Right hindlimb (tissue), 1 donor: ENCODE measurements at places on chromosomes 16 and 17.

GRCh38 chr16:59108374-59108773 lies 374.3 kb upstream of the GOT2 start:
- DNase-seq: no peak

DNA sequence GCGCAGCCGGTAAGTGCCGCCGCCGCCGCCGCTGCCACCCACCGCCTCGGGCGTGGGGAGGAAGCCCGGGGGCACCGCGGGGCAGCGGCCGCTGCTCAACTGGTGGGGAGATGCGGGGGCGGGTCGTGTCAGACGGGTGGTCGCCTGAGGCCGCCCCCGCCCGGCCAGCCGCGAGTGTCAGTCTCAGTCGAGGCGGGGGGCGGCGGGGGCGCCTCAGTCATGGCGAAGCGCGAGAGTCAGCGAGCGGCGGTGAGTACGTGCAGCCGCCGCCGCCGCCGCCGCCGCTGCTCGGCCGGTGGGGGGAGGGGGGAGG lies 76.2 kb downstream of the CHD9 start:
- no peak for DNase-seq

GRCh38 chr17:78789663-78790181 lies 7.6 kb upstream of the CYTH1 start:
- DNase-seq: peak; percentile 80

DNA sequence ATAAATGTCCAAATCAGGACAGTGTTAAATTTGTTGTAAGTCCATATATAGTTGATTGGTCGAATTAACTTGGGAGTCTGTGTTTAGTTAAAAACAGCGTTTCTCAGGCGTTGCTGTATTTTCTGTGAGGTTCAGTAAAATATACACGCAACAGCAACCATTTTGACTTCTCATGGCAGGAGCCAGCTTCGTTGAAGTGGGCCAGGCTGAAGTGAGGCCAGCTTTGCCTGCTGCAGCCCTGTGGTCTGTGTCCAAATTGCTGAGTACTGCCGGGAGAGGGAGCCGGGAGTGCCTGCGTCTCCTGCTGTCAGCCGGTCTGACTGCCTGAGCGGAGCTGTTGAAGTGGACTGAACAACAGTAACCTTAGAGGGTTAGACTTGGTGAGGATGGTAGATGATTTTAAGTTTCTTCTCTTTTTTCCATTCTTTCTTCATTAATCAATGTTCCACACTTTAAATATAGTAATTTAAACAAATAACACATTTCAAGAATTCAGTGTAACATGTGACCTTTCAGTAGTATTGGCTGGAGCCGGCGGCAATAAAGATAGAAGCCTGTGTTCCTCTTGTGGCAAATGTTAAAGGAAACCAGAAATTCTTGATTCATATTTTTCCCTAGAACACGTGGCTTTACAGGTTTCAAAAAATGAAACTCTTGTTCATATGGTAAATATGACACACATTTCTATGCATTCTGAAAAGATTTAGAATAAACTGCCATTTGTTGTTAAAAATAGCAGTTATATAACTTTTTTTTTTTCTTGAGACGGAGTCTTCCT lies 37.0 kb upstream of the ZNF750 start:
- DNase-seq: peak; percentile 86

DNA sequence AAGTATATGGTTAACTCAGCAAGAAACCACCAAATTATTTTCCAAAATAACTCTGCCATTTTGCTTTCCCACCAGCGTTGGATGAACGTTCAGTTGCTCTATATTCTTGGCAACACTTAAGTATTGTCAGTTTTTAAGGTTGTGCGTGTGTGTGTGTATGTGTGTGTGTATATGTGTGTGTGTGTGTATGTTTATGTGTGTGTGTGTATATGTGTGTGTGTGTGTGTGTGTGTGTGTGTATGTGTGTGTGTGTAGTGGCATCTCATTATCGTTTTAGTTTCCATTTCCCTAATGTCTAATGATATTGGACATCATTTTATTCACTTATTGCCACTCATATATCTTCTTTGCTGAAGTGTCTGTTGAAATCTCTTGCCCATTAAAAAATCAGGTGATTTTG lies 11.2 kb upstream of the SMTNL2 start:
- no peak for DNase-seq

DNA sequence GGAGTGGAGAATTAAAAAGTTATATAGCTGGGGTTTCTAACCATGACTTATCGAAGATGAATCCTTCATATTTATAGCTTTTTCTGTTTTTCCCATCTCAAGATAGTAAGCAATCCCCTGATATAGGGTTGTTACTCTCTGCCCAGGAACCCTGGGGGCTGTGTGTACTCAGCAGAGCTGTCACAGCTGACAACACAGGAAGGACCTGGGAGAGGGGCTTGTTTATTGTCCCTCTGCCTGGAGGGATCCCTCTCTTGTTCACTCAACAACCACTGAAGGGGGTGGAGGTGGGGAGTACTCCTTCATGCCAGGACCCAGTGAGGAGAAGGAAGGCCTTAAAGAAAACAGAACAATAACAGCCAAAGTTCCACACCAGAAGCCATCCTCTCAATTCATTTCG lies 19.8 kb downstream of the ASIC2 start:
- DNase-seq: no peak

DNA sequence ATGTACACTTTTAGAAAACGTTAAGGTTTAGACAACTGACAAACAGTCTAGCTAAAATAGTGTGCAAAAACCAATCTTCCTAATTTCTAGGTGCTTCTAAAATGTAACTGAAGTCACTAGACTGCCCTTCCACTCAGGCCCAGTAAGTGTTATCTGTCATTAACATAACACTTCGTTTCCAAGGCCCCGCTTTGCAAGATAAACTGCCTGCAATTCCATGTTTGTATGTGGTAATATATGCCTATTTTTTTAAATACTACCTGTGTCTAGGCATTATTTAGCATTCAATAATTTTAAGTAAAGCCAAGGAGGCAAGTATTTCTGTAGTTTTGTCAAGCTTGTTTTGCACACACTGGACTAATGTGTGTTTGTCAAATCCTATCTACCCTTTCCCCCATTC lies 3.2 kb downstream of the USP32 start:
- no peak for DNase-seq

DNA sequence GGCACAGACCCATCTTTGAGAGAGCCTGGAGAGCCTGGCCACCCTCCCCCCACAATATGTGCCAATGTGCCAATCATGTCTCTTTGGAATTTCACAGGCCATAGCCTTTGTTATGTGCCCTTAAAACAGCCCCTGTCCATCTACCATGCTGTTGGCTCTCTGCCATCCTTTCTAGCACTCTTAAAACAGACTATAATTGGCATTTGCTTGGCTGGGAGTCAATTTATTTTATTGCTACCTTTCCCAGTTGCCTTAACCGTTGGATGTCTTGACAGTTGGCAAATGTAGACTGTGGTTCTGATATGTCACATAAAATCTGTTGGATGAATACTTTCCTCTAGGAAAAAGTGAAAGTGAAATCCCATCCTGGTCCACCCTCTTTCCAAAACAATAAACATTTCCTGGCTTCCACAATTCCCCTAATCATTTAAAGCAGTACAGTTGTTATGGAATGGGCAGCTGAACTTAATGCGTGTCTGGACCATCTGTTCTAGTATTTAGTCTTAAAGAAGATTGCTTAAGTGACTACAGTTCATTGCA lies 394.0 kb downstream of the KCNJ2 start:
- DNase-seq: peak; percentile 42

- DNase-seq: no peak
Measured at GRCh38 chr17:81194941-81195901, 27.5 kb downstream of the CEP131 start.

DNA sequence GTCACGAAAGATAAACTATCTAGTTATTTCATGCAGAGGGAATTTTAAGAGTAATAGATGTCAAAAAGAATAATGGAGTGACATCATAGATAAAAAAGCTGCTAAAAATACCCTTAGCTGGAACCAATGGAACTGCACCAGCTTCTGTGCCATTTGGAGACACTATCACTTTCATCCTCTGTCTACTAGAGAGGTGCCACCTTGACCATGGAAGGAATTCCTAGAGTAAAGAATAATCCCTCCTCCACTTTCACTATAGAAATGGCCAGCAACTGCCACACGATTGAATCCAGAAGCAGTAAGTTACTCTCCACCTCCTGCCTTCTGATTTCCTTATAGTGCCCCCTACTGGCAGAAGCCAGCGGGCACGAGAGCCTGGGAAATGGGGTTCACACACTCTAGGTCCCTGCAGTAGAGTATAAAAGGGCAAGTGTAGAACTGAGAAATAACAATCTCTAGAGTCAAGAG lies 2.8 kb upstream of the ALDH3A2 start:
- DNase-seq: no peak

- no peak for DNase-seq
Measured at GRCh38 chr16:2086812-2087747, 39.3 kb downstream of the TSC2 start.

GRCh38 chr17:65797101-65797500 lies 235.7 kb upstream of the AXIN2 start:
- no peak for DNase-seq

GRCh38 chr16:58658796-58659211 lies 25.8 kb downstream of the SLC38A7 start:
- no peak for DNase-seq

DNA sequence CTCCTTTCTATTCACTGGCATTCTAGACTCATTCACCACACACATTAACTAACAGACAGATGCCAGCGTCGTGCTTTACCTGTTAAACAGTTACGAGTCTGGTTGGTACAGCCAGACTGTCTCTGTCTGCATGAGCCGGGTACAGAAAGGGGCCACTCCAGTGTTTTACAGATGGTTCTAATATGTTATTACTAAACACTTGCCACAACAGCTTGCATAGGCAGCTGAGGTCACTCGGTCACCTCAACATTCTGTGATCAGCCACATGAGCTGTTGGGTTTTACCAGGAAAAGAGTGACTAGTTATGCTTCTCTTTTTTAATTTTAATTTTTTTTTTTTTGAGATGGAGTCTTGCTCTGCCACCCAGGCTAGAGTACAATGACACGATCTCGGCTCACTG lies 25.2 kb downstream of the CD300A start:
- DNase-seq: no peak

GRCh38 chr16:58638148-58639036 lies 8.8 kb upstream of the CNOT1 start:
- peak; percentile 21 for DNase-seq

DNA sequence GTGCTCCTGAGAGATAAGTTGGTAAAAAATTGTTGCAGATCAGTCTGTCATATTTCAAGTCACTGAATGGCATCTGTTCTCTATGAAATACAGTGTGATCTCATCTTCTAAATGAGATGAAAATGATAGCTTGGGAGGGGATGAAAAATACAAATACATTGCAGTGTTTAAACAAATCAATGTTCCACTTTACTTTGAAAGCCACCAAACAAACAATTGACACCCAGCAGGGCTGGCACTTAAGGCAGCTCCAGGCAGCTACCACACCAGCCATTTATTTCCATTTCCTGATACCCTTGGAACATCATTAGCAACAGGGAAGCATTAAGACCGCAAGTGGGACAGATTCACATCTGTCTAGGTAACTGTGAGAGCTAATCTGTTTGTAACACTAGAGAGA lies 827.6 kb upstream of the KIF2B start:
- no peak for DNase-seq

DNA sequence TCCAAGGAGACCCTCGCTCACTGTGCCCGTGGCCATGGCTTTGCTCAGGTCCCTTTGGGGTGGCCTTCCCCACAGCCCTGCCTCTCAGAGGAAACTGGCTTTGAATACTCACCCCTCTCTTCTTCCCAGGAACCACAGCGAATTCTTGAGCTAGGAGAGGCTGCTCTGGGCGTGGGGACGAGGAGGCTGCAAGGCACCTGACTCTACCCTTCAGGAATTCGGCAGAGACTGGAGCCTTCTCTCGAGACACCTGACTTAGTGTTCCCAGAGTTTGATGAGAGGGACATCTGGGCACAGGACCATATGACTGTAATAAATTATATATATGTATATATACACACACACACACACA lies 6.2 kb downstream of the LLGL2 start:
- no peak for DNase-seq

DNA sequence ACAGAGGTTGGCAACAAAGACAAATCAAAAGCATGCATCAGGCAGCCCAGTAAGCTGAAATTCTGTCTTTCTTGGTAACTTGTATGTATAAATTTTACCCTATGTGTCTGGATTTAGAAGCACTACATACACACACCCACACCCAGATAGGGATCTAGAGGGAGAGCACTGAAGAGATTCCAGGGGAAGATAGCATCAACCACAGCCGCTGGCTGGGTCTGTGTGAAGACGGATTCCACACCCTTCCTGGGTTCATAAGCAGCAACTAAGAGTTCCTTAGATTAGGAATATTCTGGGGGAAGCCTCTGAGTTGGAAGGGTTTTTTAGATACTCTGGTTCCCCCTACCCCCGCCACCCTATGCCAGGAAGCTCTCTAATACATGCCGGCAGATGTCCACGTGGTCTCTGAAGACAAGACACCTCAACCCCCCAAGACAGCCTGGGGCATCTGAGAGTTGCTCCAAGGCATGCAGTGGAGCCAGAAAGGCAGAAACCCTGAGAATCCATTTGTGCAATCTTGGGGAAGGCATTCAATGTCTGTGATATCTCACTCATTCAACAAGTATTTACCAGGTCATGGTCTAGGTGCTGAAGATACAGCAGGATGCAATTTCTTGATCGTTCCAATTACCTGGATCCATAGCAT lies 86.4 kb downstream of the NOG start:
- no peak for DNase-seq

DNA sequence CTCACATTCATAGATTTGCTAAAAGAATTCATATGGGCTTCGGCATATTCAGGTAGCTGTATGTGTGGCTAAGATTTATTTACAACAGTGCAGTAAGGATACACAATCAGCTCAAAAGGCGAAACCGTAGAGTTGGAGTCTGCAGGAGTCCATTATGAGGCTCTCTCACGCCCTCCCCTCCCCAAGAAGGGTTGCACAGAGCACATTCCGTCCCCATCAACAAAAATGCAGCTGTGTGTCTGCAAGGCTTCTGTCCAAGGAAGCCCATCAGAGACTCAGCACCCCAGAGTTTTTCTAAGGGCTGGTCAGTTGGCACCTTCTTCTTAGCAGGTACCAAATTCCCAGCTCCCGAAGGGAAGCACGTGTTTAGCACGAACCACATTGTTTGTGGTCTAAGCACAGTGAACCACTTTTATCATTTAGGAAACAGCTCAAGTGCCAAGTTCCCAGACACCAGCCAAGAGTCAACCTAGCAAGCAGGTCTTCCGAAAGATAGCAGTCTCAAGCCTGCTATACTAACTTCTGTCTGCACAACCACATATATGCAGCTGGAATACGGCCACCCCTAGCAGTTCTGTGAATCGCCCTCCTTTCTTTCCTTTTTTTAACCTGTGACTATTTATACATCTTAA lies 28.5 kb upstream of the MEAK7 start:
- DNase-seq: no peak

- DNase-seq: no peak
Measured at GRCh38 chr16:12837756-12838155, 34.1 kb upstream of the CPPED1 start.
